Glutamatergic neuron (in vitro differentiated cells): ENCODE measurements at places on chromosomes 6 and 20.

DNA sequence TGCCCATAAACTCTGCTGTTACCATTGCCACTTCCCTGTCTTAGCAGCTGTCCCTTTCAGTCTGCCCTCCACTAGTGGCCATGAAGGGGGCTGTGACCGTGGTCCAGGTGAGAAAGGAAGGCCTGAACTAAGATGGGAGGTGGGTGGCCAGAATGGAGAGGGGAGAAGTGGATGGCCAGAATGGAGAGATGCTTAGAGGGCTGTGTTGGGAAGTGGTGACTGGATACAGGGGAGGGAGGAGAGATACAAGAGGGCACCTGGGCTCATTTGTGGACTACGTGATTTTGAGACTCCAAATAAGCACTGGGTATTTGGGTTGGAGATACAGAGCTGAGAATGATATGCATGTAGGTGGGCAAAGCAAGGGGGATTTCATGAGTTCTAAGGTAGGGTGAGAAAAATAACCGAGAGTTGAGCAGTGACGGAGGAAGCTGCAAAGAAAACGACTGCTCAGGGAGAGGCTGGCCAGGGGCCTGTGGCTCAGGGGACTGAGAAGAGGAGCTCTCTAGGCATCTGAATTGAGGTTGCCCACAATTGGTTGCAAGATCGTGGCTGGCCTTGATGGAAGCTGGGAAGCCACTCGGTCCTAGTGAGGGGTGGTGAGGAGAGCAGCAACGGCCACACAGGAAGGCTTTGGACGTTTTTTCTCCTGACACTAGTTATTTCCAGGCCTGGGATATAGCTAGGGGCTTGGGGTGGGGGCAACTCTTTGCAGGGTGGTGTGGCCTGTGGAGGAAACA is 36.9 kb downstream of the PANK2 start:
- H3K4me1 ChIP-seq = peaks cover 53% of the 10 kb centered on the region
- peak overlapping the region; percentile 73 for H3K4me3 ChIP-seq
- no peak for DNase-seq
- H3K36me3 ChIP-seq = peaks cover 5% of the 10 kb centered on the region
- peaks cover 34% of the 10 kb centered on the region for H3K27me3 ChIP-seq

DNA sequence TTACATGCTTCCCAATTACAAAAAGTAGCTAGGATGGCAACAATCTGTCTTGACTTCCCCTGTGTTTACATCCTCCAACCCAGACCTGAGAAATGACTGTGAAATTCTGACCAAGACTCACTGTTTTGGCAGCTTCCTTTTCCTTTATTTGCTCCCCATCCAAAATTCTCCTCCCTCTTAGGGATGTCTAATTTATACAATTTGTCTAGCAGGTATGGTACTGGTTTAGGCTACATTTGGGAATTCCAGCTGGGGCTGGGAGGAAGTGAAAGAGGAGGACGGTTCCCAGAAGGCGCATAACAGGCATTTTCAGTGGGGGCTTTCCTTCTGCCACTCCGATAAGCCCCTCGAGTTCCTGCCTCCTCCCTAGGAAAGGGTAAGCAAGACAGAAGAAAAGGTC is 231.5 kb upstream of the BTBD3 start:
- peak overlapping the region; percentile 83 for H3K4me3 ChIP-seq
- no peaks in the 10 kb centered on the region for H3K27me3 ChIP-seq
- peaks cover 6% of the 10 kb centered on the region for H3K4me1 ChIP-seq
- H3K27ac ChIP-seq = no peak overlapping the region

DNA sequence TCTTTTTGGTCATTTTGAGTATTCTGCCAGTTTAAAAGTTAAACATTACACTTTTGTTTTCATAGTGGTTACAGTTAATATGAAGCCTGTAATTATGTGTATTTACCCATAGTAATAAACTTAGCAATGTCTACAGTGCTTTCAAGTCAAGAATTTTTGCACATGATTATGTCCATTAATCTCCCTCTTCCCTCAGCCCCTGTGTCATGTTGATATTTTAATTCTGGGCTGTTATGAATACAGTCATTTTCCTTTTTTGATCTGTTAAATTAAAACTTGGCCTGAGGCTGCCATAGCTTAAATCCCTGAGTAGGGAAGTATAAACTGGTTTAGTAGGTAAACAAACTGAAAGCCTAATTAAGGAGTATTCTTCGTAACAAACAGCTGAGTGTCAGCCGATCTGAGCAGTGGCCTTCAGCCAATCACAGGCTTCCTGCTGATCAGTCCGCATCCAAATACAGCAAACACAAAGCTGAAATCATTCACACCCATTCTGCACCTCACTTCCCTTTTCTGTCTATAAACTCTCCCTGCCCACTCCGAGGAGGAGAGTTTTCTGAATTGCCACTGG is 9.5 kb upstream of the SFT2D1 start:
- peaks cover 12% of the 10 kb centered on the region for H3K4me1 ChIP-seq
- peaks cover 2% of the 10 kb centered on the region for H3K27me3 ChIP-seq
- no peak for DNase-seq
- H3K36me3 ChIP-seq = peaks cover 11% of the 10 kb centered on the region
- no peak overlapping the region for H3K27ac ChIP-seq

DNA sequence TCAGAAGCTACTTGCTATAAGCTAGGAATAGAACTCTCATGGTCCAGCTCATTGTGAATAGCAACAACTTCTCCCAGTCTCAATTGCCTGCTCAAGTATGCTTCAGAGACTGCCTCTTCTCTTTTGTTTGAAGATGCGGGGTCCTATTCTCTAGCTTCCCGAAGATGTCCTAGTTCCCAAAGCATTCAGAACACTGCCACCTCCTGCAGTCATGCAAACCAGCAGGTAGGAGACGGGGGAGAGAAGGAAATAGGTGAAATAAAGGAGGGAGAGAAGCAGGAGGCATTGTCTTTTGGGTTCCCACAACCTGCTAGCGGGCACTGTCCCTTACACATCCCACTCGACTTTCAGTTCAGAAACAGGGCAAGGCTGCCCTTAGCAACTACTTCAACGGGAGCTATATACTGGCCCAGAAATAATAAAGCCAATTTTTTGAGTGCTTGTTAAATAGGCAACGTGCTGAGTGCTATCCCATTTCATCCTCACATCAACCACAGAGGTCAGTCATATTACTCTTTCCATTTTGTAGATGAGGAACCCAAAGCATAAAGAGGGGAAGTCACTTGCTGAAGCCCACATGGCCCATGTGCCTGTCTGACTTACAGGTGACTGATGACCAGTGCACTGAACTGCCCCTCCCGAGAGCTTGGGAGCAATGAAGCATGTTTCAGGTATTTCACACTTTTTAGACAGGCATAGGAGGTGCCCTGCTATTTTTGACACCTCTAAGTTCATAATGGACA is 61.9 kb upstream of the ATXN1 start:
- H3K27me3 ChIP-seq = no peaks in the 10 kb centered on the region
- no peak for DNase-seq
- peaks cover 4% of the 10 kb centered on the region for H3K4me1 ChIP-seq
- H3K27ac ChIP-seq = no peak overlapping the region
- H3K4me3 ChIP-seq = no peak overlapping the region
- no peaks in the 10 kb centered on the region for H3K36me3 ChIP-seq

GRCh38 chr6:17971128-17972073 is 16.0 kb downstream of the KIF13A start:
- no peak overlapping the region for H3K4me3 ChIP-seq
- peak overlapping the region; percentile 22 for H3K27ac ChIP-seq
- peaks cover 26% of the 10 kb centered on the region for H3K4me1 ChIP-seq

GRCh38 chr6:139545206-139546105 is 171.0 kb upstream of the CITED2 start:
- no peak overlapping the region for H3K4me3 ChIP-seq
- no peak for DNase-seq
- H3K4me1 ChIP-seq = no peaks in the 10 kb centered on the region
- H3K36me3 ChIP-seq = no peaks in the 10 kb centered on the region
- no peaks in the 10 kb centered on the region for H3K27me3 ChIP-seq
- H3K27ac ChIP-seq = no peak overlapping the region

DNA sequence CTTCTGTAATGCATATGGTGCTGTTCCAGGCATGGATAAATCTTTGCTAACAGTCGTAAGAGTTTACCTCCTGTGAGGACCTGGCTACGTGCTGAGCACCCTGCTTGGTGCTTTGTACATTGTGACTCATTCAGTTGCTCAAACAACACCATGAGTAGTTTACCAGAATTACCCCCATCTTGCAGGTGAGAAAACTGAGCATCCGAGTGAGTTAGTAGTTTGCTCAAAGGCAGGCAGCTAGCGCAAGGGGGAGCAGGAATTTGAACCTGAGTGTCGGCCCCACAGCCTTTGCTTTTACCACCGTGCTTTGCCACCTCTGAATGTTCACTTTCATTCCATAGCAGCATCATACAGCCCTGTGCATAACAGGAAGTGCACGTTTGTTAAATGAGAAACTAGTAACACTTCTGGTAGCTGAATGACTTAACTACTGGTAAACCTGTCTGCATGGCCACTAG is 121.9 kb downstream of the MTHFD1L start:
- H3K27me3 ChIP-seq = no peaks in the 10 kb centered on the region
- peaks cover 8% of the 10 kb centered on the region for H3K4me1 ChIP-seq
- no peaks in the 10 kb centered on the region for H3K36me3 ChIP-seq
- H3K4me3 ChIP-seq = no peak overlapping the region
- no peak for DNase-seq
- H3K27ac ChIP-seq = no peak overlapping the region

- H3K27ac ChIP-seq = no peak overlapping the region
- H3K4me1 ChIP-seq = peaks cover 46% of the 10 kb centered on the region
- no peak overlapping the region for H3K4me3 ChIP-seq
- peaks cover 16% of the 10 kb centered on the region for H3K27me3 ChIP-seq
Measured at GRCh38 chr6:33826537-33826936, 22.7 kb upstream of the MLN start.

DNA sequence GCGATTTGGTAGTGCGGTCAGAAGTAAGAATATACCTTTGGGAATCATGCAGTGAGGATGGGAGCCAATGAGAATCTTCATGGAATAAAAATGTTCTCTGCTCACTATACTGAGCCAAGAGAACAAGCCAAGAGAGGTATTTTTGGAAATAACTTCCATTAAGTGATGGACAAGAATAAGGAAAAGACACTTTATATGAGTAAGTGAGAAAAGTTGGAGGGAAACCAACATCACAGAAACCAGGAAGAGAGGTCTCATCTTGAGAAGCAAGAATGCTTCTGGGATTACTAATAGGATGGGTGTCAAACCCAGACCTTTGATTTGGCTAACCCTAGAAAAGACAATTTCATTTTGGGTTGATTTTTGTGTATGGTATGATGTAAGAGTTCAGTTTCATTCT is 181.2 kb upstream of the JAG1 start:
- H3K27ac ChIP-seq = no peak overlapping the region
- no peaks in the 10 kb centered on the region for H3K36me3 ChIP-seq
- no peaks in the 10 kb centered on the region for H3K27me3 ChIP-seq
- H3K4me3 ChIP-seq = no peak overlapping the region
- no peak for DNase-seq

- H3K4me3 ChIP-seq = no peak overlapping the region
- no peak for DNase-seq
- no peaks in the 10 kb centered on the region for H3K27me3 ChIP-seq
- H3K4me1 ChIP-seq = no peaks in the 10 kb centered on the region
- no peaks in the 10 kb centered on the region for H3K36me3 ChIP-seq
Measured at GRCh38 chr20:9919271-9920014, 80.6 kb upstream of the PAK5 start.

- H3K27ac ChIP-seq = no peak overlapping the region
- peaks cover 3% of the 10 kb centered on the region for H3K27me3 ChIP-seq
- peaks cover 10% of the 10 kb centered on the region for H3K4me1 ChIP-seq
- H3K4me3 ChIP-seq = peak overlapping the region; percentile 91
Measured at GRCh38 chr20:25622450-25623224, 1.2 kb downstream of the NANP start.

- no peaks in the 10 kb centered on the region for H3K36me3 ChIP-seq
- H3K4me1 ChIP-seq = peaks cover 15% of the 10 kb centered on the region
- DNase-seq = no peak
- H3K27me3 ChIP-seq = no peaks in the 10 kb centered on the region
- H3K4me3 ChIP-seq = no peak overlapping the region
- H3K27ac ChIP-seq = no peak overlapping the region
Measured at GRCh38 chr6:71391126-71391525, 102.5 kb downstream of the OGFRL1 start.

GRCh38 chr6:36616893-36617521 is 22.8 kb downstream of the SRSF3 start:
- H3K27ac ChIP-seq = no peak overlapping the region
- peaks cover 2% of the 10 kb centered on the region for H3K4me1 ChIP-seq
- no peak overlapping the region for H3K4me3 ChIP-seq
- H3K36me3 ChIP-seq = no peaks in the 10 kb centered on the region
- no peak for DNase-seq

GRCh38 chr20:10476319-10476724 is 41.2 kb downstream of the SLX4IP start:
- no peak overlapping the region for H3K27ac ChIP-seq
- peaks cover 13% of the 10 kb centered on the region for H3K4me1 ChIP-seq
- no peak overlapping the region for H3K4me3 ChIP-seq
- no peaks in the 10 kb centered on the region for H3K36me3 ChIP-seq
- DNase-seq = no peak

- H3K36me3 ChIP-seq = no peaks in the 10 kb centered on the region
- no peak overlapping the region for H3K27ac ChIP-seq
- no peaks in the 10 kb centered on the region for H3K4me1 ChIP-seq
- H3K4me3 ChIP-seq = no peak overlapping the region
- no peak for DNase-seq
Measured at GRCh38 chr6:105482921-105483320, 80.0 kb upstream of the PREP start.

- H3K27ac ChIP-seq = no peak overlapping the region
- H3K27me3 ChIP-seq = peaks cover 2% of the 10 kb centered on the region
- no peak for DNase-seq
- no peaks in the 10 kb centered on the region for H3K36me3 ChIP-seq
Measured at GRCh38 chr6:166204852-166205650, 37.4 kb upstream of the TBXT start.

DNA sequence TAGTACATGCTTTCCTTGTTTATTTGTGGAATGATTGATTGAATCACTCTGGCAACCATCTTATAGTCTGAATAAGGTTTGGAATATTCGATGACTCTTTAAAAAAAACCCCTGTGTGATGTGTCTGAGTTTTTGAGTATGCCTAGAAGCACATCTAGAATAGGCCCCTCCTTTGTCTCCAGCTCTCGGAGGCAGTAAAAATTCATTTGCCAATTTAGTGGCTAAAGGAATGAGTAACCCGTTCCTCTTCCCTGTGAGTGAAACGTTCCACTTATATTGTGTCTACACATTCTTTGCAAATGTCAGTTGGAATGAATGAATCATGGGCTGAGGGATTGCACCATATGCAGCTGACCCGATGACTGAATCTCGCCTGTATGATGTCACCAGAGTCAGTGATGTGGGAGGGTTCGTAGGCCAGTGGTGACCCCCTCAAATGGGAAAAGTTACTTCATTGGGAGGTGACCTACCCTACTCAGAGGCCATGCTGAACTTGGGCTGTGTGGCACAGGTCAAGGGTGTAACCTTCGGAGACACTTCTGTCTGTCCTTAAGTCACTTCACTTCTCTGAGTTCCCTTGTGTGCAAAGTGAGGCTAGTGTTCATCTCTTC is 21.6 kb downstream of the MOCS3 start:
- H3K27me3 ChIP-seq = peaks cover 10% of the 10 kb centered on the region
- no peak overlapping the region for H3K4me3 ChIP-seq
- no peaks in the 10 kb centered on the region for H3K36me3 ChIP-seq
